ENCODE measurements at places on chromosomes 6 and 20.

DNA sequence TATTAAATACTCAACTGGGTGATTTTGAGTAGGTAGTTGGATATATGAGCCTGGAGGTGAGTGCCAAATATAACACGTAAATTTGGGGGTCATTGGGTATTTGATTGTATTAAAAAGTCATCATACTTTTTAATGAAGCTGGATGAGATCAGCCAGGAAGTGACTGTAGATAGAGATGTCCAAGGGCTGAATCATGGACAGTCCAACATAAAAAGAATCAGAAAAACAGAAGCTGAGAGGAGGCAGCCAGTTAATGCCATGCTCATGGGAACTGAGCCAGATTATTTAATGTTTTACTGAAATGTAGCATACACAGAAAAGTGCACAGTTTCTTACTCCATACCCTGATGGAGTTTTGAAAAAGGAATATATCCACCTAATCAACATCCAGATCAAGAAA is 435.5 kb upstream of the PLCB4 start:
- no peak for DNase-seq

DNA sequence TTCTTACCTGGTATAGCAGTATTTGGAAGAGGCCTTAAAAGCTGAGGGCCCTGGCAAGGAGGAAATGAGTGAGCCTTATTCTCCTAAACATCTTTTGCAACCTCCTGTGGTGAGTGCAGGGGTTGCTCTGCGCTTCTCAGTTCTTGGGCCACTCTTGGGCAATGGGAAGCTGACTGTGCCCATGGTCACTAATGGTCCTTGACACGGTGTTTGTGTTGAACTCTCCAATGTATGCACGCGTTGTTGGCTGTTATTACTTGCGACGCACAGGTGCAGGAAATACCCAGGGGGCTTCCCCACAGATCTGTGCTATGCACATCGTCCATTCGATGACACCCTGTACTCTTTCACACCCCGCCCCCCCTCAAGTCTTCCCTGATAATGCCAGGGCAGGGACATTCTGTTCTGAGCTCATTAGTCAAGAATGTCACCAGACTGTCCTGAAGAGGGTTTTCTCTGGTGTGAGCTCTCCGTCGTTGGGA is 79.7 kb downstream of the EDN1 start:
- DNase-seq, result no peak

DNA sequence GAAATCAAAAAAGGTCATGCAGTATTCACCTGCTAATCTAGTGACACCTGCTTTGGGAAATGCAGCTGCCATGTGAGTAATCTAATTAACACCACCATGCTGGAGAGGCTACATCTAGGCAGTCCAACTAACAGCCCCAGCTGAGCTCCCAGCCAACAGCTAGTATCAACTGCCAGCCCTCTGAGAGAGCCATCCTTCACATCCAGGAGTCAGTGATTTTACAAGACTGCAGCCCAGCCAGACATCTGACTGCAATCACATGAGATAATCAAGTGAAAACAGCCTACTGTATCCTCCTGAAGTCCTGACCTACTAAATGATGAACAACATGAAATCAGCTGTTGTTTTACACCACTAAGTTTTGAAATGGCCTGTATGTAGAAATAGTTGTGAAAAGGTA is 298.4 kb downstream of the TRDN start:
- DNase-seq, result no peak

DNA sequence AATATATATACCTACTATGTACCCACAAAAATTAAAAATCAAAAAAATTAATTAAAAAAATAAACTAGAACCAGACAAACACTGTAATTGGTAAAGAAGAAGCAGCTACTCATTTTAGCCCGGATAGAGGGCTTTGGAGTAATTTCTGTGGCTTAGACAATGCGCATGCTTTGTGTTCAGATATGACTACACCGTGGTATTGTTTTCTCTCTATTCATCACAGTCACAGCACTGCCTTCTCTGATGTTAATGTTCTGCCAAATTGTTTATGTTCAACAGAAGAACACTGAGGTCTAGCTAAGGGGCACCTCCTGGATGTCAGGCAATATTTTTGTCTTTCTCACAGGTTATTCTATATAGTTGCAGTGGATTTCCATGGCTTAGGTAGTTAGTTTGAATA is 77.5 kb upstream of the GJE1 start:
- no peak for DNase-seq

DNA sequence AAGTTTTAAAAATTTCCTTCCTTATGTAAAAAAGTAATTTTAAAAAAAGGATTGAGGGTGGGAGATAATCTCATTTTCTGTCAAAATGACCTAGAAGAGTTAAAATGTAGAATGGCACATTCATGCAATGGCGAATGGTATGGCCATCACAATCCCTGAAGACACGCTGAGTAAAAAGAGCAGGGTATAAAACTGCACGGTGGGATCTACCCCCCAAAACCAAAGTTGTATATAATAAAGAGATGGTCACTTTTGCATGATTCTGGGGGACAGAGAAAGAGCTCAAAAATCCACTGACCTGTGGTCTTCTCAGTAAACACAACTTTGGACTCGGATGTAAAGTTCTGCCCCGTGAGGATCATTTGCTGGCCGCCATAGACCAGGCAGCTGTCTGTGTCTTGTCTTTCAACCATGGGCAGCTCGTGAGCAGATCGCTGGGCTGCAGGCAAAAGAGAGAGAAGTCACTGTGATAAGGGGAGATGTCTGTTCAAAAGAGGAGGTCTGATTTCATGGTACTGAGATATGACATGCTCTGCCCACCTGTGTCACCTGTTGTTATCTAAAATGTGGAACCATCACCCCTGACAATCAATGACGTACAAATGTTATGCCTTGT is 88.2 kb downstream of the NFATC2 start:
- DNase-seq, result no peak

- DNase-seq, result no peak
Observed at GRCh38 chr20:62321521-62321948, 18.7 kb downstream of the ADRM1 start.

- DNase-seq, result no peak
Observed at GRCh38 chr6:42406306-42407280, 45.1 kb downstream of the TRERF1 start.

DNA sequence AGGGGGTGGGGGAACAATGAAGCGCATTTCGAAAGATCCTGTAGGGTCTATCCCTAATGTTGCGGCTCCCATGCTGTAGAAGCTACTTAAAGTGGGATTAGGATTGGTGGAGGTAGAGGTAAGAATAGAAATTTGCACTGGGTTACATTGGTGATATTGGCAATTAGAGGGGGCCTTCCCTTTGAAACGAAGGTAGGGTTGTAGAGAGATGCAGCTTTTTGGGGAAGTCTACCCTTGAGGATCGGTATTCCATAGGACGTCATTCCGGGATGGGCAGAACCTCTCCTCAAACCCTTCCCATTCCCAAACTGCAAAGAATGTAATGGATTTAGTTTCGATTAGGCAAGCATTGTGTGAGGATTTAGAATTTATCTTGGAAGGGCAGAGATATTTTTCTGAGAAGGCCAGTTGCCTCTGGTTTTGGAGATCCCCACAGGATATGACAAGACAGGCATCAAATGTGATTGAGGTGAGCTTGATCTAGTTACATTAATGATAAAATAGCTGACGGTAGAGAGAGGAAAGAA is 5.4 kb upstream of the ZNFX1 start:
- no peak for DNase-seq

GRCh38 chr6:18536591-18537055 is 149.5 kb downstream of the RNF144B start:
- no peak for DNase-seq

DNA sequence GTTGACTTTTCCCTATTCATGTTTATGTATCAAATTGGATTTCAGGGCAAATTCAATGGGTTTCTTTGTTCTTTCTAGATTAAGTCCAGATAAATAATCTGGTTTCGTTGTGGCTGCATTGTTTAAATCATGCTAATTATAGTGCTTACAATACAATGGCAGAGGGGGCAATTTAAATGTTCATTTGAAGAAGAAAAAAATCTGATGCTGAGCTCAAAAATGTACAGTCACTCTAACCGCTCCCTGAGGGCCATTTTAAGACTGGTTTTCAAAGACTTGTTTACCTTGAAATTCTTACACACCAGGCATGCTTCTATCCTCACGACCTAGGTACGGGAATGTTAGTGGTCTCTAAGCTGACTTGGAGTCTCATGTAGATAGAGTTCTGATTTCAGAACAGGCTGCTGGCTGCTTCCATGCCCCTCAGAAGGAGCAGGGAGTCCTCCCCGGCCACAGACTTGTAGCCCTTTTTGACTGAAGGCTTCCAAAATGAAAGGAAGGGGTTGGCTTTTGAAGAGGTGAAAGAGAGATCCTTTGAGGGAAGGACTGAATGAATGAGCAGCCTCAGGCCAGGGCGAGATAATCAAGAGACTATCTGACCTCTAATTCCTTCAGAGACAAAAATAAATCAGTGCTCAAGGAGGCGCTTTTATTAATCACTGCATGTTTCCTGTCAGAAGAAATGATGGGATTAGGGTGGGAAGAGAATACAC is 86.1 kb upstream of the ZNF217 start:
- no peak for DNase-seq

GRCh38 chr6:119241111-119241465 is 108.5 kb downstream of the MAN1A1 start:
- DNase-seq, result no peak

DNA sequence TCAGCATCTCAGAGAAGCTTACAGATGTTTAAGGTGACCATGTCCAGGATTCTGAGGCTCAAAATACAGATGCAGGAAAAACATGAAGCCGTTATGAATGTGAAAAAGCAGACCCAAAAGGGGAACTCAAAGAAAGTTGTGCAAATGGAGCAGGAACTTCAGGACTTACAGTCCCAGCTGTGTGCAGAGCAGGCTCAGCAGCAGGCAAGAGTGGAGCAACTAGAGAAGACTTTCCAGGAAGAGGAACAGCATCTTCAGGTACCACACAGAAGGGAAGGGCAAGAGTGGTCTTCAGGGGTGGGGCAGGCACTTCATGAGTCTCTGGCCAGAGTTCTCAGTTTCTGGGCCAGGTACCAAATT is 15.2 kb downstream of the RNF8 start:
- DNase-seq, result no peak

DNA sequence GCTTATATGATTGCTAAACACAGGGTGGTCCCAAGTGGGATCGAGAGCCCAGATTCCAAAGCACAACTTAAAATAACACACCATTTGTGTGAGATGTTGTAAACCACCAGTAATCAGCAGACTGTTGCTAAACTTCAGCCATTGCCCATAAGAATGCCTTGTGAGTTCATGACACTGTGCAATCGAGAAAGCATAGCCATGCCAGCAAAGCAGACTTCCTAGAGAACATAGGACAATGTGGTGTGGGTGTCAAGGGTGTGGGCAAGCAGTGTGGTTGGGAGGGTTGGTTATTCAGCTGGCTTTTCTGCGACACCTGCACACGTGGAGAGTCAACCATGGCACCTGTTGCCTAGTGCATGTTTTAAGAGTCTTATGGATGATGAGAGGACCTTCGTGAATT is 16.1 kb upstream of the CALHM6 start:
- no peak for DNase-seq

GRCh38 chr6:102387326-102388033 is 994.0 kb downstream of the GRIK2 start:
- DNase-seq, result no peak

GRCh38 chr6:91079969-91080368 is 493.1 kb upstream of the MAP3K7 start:
- no peak for DNase-seq

- DNase-seq, result no peak
Observed at GRCh38 chr20:52193133-52193532, 1.6 kb upstream of the ZFP64 start.

GRCh38 chr6:83597051-83597450 is 84.7 kb downstream of the PRSS35 start:
- no peak for DNase-seq

DNA sequence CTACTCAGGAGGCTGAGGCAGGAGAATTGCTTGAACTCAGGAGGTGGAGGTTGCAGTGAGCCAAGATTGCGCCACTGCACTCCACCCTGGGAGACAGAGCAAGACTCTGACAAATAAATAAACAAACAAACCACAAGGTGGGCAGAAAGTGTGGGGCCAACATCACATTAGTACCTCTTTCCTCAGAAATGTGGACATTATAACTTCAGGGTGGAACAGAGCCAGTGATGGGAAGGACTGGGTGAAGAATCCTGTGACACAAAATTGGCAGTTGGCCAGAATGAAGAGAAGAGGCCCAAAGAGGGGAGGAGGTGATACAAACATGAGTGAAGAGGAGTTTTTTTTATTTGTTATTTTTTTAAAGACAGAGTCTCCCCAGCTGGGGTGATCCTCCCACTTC is 50.6 kb downstream of the NUP153 start:
- DNase-seq, result no peak

DNA sequence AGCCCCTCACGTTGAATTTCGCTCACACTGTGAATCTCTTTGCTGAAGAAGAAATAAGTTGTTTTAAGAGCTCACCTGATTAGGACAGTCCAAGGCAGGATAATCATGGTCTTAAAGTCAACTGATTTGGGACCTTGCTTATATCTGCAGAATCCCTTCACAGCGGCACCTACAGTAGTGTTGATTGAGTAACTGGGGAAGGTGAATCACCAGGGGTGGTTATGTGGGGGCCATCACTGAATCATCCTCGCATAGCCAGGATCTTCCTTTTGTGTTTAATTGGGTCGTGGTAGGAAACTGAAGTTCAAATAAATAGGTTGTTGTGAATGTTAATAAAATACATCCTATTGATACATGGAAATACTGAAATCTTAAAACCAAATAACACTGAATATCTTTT is 20.2 kb upstream of the MICA start:
- DNase-seq, result no peak

DNA sequence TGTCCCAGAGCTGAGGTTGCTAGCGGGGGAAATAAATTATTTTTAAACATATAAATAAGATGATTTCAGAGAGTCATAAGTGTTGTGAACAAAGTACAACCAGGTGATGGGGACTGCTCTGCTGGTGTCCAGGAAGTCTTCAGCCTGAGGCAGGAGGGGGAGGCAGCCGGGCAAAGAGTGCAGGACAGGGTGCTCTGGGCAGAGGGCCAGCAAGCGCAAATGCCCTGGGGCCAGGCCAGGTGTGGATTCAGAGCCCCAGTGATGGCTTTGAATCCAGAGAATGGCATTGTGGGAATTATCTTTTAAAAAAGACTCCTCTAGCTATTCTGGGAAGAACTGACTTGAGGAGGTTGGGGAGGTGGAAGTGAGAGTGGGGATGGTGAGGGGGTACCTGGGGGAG is 1.6 kb downstream of the CLPSL1 start:
- no peak for DNase-seq

- no peak for DNase-seq
Observed at GRCh38 chr6:90610301-90610750, 23.5 kb upstream of the MAP3K7 start.

- no peak for DNase-seq
Observed at GRCh38 chr20:35238170-35238569, 11.7 kb downstream of the MMP24 start.

- DNase-seq, result no peak
Observed at GRCh38 chr6:42047213-42047590, 3.1 kb upstream of the TAF8 start.

- no peak for DNase-seq
Observed at GRCh38 chr6:166908811-166909210, 47.5 kb downstream of the RNASET2 start.

- no peak for DNase-seq
Observed at GRCh38 chr6:28633445-28634215, 107.9 kb downstream of the GPX5 start.
